ENCODE measurements at places on chromosomes 6 and 20.

DNA sequence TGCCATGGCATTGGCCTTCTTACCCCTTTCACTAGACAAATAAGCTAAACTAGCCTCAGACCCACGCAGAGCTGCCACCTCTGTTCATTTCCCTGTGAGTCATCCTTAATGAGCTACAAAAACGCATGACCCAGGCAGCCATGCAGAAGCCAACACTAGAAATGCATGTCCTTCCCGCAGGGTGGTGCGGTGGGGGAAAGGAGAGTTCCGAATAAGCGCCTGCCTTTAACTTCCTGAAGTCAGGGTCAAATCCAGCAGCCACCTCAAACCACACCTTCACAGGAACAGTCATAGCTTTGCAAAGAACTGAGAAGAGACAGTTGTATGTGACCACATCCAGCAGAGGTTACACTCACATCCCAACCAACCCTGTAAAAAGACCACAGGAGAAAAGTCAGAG, 40.4 kb downstream of the IRF4 start:
- DNase-seq: no peak

- no peak for DNase-seq
Observed at GRCh38 chr6:110419028-110419739, 3.8 kb upstream of the DDO start.

DNA sequence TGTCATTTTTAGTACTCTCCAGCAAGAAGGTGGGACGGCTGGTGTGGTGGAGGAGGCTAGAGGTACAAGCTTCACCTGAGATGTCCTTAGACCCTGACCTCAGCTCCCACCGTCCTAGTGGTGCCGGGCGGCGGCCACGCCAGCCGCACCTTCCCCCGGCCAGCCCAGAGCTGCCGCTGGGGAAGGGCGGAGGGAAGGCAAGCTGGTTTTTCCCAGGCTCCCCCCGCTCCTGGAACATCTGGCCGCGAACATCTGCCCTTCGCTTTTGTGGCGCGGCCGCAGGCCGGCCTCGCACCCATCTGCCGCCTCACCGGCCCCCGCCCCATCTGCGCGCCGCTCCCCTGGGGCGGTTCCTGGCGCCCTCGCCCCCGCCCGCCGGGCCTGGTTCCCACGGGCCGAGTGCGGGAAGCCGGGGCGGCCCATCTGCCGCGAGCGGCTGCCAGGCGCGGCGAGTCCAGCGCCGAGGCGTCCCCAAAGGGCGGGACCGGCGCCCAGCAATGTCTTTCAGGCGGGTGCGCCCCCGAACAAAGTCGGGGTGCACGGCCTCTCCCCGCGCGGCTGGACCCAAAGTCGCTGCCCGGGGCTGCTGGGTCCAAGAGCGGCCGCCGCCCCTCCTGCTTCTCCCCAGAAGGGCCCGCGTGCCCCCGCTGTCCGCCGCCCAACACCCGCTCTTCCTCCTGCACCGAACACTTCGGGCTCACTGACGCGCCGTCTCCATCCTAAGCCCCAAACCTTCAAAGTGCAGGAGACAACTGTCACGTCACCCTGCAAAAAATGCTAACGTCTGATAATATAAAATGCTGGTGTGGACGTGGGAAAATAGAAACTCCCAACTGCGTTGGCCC, 17.3 kb upstream of the ID1 start:
- peak; percentile 49 for DNase-seq

- DNase-seq: no peak
Observed at GRCh38 chr20:5046656-5047339, 45.5 kb upstream of the SLC23A2 start.

DNA sequence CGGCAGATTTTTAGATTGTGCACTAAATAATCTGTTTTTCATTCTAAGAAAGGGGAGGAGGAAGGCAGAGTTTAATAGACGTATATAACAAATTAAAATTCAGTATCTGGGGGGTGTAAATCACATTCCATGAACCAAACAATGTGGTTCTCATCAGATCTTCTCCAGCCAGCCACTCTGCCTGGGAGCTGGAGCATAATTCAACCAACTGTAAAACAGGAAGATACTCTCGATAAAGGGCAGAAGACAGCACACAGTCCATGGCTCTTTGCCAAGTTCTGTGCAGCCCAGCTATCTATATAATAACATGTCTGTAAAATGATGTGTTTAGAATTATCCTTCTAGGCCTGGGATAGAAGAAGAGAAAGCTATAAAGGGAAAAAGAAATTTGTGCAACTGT, 289.9 kb upstream of the ZFP64 start:
- no peak for DNase-seq

- DNase-seq: no peak
Observed at GRCh38 chr6:53662457-53662856, 3.1 kb downstream of the KLHL31 start.

- DNase-seq: no peak
Observed at GRCh38 chr20:7291323-7291943, 523.9 kb downstream of the BMP2 start.

- no peak for DNase-seq
Observed at GRCh38 chr6:26268659-26269402, 96.2 kb upstream of the BTN3A2 start.
